GM13977 (cell line): ENCODE measurements at places on chromosomes 5 and 9.
A peak's percentile ranks its signal among the peaks of the same experiment; 100 is the strongest.

DNA sequence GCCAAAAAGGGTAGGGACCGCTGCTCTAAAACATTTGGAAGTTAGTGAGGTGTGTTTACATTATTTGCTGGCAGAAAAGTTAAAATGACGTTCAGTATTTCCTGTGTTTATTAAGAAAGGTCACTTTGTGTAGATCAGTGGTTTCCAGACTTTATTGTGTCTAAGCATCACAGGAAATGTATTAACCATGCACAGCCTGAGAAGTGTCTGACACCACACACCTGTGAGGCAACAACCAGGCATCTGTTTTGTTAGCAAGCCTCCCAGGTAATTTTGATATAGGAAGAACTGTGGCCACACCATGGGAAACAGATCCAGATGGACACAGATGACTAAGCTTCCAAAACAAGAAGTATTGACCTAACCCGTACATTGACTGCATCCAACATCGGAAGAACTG is 12.0 kb downstream of the TTC1 start:
- DNase-seq = no peak

- no peak for DNase-seq
Measured at GRCh38 chr5:78009937-78010527, 233.9 kb upstream of the TBCA start.

GRCh38 chr9:130304116-130304515 is 38.6 kb downstream of the HMCN2 start:
- no peak for DNase-seq

GRCh38 chr5:172106511-172107356 is 81.3 kb downstream of the STK10 start:
- DNase-seq = peak; percentile 50

GRCh38 chr5:59466271-59466670 is 427.3 kb downstream of the PDE4D start:
- no peak for DNase-seq

GRCh38 chr9:71895955-71896354 is 15.0 kb downstream of the ABHD17B start:
- DNase-seq = no peak

GRCh38 chr5:84373506-84373905 is 11.2 kb downstream of the EDIL3 start:
- no peak for DNase-seq

DNA sequence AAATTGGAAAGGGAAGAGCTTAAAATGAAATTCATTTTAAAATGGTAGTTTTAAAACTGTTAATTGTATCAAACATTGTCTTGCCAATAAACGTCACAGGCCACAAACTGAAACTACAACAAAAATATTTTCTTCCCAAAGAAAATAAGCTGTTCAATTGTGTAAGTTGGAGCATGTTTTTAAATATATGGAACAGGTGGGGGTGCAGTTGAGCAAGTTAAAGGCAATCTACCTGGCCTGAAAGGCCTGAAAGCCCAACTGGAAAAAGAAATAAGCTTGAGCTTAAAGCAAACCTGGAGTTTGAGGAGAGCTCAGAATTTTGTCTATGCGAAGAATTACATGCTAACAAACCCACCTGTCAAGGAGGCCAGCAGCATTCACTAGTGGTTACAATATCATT is 439.5 kb downstream of the ACTL7B start:
- DNase-seq = no peak

DNA sequence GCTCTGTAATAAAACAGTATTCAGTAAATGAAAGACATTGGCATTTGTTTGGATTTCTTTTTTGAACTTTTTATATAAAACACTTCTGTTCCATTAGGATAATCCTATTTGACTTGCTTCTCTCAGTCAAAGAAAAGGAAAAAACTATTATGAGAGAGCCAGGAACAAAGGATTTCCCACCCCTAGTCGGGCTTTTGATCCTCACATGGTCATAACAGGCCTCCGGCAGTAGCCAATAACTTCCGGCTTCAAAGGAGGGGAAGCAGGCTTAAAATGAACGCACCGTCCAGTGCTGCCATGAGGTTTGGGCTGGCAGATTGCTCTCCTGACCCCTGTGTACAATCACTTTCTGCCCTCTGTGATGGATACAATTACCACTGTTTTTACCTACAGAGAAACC is 209.3 kb downstream of the ZNF608 start:
- DNase-seq = no peak

DNA sequence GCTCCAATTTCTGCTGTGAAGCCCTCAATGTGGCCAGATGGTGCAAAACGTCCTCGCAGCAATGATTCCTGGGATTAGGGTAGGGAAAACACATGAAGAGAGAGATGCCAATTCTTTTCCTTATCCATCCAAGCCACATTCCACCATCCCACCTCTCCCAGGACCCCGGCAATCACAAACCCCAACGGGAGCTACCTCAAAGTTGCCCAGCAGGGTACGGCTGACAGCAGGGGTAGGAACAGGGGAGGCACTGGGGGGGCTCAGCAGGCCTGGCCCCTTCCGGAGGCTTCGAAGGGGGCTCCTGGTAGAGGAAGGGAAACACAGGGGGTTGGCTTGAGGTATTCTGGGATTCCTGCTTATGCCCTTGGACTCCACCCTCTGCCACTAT is 3.4 kb upstream of the STOML2 start:
- peak; percentile 3 for DNase-seq

- DNase-seq = no peak
Measured at GRCh38 chr5:142737179-142737578, 33.0 kb upstream of the ARHGAP26 start.

DNA sequence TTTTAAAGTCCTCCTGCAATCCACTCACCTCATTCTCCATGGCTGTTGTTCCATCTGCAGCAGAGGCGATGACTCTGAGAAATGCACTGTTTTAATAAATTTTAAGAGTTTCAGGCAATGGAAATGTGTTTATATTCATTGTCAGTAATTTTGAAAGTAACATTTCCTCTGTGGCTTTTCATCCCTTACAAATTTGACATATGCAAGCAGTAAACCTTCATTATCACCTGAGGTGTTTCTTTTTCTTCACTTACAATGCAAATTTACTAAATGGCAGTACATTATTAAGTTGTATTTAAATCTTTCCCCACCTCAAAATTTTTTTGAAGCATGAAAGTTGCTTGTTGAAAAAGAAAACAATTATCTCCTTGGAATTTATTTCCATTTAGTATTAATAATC is 136.9 kb downstream of the DIRAS2 start:
- DNase-seq = no peak

- DNase-seq = no peak
Measured at GRCh38 chr5:173486355-173487225, 129.9 kb downstream of the BOD1 start.

- no peak for DNase-seq
Measured at GRCh38 chr5:179232091-179232735, 113.0 kb downstream of the ADAMTS2 start.

DNA sequence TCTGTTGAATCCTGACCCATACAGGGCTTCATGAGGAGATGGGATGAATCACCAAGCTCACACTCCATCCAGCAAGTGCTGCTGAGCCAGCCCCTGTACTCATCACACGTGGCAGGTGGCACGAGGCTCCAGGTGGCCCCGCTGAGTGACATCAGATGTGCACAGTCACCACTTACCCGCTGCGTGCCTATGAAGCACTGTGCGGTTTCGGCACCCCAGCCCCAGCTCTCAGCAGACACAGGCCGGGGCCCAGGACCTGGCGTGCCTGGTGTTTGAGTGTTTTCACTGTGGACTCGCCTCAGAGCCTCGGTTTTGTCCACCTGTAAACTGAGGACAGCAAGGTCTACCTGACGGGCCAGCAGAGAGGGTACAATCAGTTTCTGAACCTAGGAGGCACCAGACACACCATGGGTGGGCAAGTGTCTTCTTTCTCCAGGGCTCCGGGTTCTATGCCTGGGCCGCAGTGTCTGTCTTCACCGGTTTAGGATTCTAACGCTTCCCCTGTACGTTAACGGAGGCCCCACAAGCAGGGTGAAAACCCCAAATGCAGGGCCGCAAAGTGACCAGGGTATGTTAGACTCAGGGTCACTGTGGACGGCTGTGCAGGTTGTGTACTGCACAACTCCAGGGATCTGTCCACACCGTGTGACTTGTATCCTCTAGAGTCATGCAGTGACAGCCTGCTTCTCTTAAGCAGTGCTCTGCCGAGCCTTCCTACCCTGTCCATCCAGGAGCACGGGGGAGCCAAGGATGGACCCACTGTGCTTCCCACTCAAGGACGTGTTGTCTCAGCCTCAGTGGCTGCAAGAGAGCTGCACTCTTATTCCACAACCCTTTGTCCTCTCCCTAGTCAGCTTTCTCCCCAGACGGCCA is 44.3 kb upstream of the COL5A1 start:
- DNase-seq = no peak

GRCh38 chr5:173333925-173334661 is 5.9 kb upstream of the STC2 start:
- DNase-seq = no peak

GRCh38 chr9:13295556-13295955 is 16.1 kb upstream of the MPDZ start:
- no peak for DNase-seq

DNA sequence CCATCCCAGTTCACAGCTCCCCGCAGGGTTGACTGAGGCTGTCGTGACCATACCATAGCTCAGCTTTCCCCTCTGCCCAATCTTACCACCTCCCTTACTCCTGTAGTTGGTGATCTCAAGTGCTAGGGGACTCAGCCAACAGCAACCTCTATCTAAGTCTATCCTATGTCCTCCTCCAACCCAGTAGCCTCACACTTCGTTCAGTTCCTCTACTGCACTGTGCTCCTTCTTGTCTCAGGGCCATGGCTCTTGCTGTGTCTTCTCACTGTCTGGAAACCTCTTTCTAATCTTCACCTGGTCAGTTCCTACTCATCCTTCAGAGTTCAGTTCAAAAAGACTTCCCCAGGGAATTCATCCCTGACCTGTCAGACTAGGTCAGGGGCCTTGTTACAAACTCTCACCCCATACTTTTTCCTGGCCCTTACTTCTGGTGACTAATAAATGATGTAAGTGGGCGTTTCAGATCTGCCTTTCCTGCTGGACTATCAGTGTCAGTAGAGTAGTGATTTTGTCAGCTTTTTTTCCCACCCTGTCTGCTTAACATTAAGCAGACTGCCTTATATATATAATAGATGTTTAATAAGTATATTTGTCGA is 53.6 kb upstream of the NR3C1 start:
- DNase-seq = no peak

DNA sequence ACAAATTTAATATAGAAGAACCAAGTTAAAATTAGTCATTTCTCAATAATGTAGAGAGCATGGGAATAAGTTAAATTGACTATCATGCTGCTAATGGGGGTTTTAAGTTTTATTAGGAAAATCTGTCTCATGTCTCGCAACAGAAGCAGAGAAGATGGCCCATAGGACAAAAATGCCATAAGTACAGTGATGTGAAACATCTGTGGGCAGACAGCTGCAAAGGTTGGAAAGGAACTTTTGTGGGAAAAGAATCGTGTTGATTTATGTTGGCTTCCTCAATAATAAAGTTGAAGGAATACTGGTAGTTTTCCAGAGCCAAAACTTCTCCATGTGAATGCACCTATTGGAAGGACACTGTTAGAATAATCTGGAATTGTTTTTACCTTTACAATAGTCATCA is 44.8 kb downstream of the VCAN start:
- no peak for DNase-seq

- DNase-seq = peak; percentile 34
Measured at GRCh38 chr9:73869264-73869663, 627.9 kb upstream of the RORB start.

- DNase-seq = no peak
Measured at GRCh38 chr5:135058331-135058732, 24.3 kb upstream of the PITX1 start.

GRCh38 chr5:168885324-168886120 is 306.4 kb upstream of the PANK3 start:
- DNase-seq = no peak

DNA sequence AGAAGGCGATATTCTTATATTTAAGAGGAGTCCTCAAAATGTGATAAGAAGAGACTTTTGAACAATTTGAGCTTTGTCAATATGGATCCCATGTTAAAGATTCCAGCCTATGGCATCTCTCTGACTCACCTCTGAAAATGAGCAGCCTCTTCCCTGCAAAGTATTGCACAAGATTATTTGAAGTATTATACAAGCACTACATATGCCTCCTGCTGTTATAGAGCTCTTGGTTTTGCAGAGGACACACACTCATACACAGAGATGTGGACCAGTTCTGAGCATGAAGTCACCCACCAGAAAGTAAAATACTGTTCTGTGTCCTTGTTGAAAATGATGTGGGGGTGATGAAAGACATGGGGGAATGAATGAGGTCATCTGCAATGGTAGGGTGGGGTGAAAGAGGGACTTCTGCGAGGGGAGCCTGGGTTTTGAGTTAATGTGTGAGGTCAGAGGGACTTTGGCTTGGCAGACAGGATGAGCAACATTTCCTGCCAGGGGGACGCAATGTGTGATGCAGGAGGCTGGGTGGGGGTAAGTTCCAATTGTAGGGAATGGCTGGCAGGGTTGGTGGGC is 25.8 kb downstream of the FBXL7 start:
- DNase-seq = no peak

DNA sequence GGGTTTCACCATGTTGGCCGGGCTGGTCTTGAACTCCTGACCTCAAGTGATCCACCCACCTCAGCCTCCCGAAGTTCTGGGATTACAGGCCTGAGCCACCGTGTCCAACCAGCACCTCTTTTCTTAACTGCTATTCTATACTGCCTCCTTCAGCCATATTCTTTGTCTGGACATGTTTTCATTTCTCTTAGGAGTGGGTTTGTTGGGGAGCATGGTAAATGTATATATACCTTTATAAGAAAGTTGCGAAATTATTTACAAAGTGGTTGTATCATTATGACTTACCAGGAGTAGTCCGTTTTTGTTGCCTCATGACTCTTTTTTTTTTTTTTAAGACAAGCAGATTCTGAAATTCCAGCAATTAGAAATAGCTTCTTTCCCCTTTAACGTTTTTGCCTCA is 38.7 kb downstream of the CDC42SE2 start:
- no peak for DNase-seq

DNA sequence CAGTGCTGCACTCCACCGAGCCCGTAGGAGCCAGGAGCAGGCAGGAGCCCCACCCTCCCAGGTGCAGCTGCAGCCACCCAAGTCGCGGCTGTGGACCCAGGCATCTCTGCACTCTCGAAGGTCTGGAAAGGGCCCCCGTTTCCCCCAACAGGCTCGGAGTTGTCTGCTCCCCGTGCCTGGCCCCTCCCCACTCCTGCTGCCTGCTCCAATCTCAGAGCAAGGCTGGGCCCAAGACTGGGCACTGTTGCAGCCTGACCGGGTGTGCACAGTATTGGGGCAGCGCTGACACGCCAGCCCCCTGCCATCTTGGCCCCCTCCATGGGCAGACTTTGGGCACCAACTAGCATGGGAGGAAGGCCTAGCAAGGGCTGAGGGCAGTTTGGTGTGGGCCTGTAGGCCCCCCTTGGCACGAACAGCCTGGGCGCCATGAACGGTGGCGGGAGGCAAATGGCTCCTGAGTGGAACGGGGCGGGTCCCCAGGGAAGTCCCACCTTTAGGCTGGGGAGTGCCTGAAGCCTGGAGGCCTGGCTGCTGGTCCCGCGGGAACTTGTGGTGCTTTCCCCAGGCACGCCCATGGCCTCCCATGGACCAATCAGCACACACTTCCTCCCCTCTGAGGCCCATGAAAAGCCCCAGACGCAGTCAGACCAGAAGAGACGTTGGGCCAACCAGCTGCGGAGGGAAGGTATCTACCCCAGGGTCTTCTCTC is 60.4 kb downstream of the PSAT1 start:
- DNase-seq = no peak

GRCh38 chr5:173689737-173690360 is 73.4 kb upstream of the BOD1 start:
- DNase-seq = no peak

GRCh38 chr5:88799938-88800535 is 82.9 kb downstream of the MEF2C start:
- DNase-seq = no peak

- no peak for DNase-seq
Measured at GRCh38 chr5:37725185-37725584, 114.7 kb downstream of the GDNF start.

- DNase-seq = no peak
Measured at GRCh38 chr5:68273717-68274409, 58.3 kb downstream of the PIK3R1 start.
